Cerebellar cortex (tissue), 1 donor: ENCODE measurements at places on chromosomes 7 and 10.

DNA sequence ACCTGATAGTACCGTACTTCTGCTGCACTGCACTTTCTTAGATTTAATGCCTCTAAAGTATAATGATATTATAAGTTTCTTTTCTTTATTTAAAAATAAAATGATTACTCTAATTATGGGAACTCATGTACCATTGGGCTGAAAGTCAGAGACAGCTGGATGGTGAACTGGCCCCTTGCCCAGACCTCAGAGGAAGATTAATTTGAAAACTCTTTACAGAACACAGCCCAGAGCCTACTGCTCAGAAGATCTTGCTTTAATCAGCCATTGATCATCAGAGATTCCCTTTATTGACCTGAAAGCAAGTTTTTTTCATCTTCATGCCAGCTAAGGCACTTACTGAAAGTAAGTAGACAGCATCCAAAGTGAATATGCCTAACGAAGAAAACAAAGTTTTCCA lies 341.7 kb downstream of the GFRA1 start:
- DNase-seq, result no peak

GRCh38 chr10:113959383-113959760 lies 84.3 kb upstream of the ADRB1 start:
- no peak for DNase-seq

GRCh38 chr7:157401567-157402387 lies 65.0 kb downstream of the DNAJB6 start:
- no peak for DNase-seq

GRCh38 chr10:94983555-94983954 lies 45.1 kb downstream of the CYP2C9 start:
- DNase-seq, result no peak

DNA sequence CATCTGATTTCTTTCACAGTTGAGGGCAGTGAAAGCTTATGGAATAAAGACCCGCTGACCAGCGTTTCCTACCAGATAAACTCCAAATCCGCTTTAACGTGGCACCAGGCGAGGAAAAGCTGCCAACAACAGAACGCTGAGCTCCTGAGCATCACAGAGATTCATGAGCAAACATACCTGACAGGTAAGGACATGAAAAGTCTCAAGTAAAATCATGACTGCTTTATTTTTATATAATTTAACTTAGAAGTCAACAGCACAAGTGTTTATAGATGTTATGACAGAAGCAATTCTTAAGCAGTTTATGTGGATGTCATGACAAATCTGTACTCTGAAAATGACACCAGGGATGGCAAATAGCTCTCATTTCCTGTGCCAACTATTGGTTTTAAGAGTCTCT lies 24.5 kb downstream of the MRC1 start:
- no peak for DNase-seq

DNA sequence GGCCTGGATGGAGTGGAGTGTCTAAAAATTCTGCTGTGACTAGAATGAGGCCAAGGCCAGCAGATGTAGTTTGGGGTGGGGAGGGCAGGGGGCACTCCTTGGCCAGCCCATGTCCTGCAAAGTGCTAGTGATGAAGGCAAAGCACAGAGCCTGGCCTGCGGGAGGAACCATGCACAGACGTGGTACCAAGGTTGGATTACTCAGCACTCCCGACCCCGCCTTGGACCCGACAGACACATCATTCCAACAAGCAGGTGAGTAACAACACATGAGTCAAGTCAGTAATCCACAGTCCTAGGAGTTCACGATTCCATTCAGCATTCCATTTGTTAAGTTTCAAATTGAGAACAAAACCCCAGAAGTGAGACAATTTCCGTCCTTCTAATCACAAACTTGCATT lies 317.3 kb downstream of the TCERG1L start:
- no peak for DNase-seq

DNA sequence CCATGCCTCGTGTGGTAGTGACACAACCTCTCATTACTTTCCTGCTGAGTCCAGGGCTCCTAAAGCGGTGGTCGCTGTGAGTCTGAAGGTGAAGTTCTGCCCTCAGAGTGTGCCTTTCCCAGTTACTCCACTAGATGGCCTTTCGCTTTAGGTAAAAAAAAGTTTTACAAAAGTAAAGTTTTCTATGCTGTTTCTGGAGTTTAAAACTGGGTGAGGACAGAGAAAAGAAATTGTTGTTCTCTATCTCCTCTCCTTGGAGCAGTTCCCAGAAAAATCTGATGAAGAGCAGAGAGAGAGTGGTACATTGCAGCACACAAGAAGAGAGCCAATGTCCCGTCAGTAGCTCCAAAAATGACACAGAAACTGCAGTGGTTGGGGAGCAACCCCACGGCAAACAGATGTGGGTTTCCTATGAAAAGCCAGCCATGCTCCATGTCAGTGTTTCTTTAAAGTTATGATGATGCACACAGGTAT lies 257.1 kb downstream of the GLI3 start:
- DNase-seq, result peak; percentile 9

- no peak for DNase-seq
These were observed 46.3 kb downstream of the PHYHIPL start for GRCh38 chr10:59222788-59223187.

- peak; percentile 55 for DNase-seq
These were observed 554 bp downstream of the FRA10AC1 start for GRCh38 chr10:93701866-93702209.

GRCh38 chr10:102508506-102508905 lies 4.7 kb downstream of the SUFU start:
- no peak for DNase-seq

GRCh38 chr10:9814285-9814864 lies 1203.3 kb upstream of the CELF2 start:
- no peak for DNase-seq

DNA sequence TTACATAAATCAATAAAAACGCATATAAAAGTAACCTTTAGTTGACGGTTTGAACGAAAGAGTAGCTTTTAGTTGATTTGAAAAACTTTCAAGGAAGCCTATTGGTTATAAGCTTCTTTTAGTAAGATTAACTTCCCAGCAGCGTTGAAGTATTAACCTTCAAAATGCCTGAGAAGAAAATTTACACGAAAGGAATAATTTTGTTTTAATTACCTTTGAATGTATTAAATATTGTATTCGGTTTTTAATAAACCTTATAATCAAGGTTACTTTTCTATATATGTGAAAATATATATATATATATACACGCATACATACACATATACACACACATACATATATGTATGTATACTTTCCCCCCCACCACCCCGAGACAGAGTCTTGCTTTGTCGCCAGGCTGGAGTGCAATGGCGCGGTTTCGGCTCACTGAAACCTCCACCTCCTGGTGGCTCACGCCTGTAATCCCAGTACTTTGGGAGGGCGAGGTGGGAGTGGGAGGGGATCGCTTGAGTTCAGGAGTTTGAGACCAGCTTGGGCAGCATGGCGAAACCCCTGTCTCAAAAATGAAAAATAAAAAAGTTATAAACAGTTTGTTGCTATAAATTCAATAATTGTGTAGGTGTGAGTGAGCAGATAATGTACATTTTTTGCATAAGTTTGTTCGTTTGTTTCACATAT lies 57.6 kb upstream of the EZH2 start:
- peak; percentile 78 for DNase-seq

DNA sequence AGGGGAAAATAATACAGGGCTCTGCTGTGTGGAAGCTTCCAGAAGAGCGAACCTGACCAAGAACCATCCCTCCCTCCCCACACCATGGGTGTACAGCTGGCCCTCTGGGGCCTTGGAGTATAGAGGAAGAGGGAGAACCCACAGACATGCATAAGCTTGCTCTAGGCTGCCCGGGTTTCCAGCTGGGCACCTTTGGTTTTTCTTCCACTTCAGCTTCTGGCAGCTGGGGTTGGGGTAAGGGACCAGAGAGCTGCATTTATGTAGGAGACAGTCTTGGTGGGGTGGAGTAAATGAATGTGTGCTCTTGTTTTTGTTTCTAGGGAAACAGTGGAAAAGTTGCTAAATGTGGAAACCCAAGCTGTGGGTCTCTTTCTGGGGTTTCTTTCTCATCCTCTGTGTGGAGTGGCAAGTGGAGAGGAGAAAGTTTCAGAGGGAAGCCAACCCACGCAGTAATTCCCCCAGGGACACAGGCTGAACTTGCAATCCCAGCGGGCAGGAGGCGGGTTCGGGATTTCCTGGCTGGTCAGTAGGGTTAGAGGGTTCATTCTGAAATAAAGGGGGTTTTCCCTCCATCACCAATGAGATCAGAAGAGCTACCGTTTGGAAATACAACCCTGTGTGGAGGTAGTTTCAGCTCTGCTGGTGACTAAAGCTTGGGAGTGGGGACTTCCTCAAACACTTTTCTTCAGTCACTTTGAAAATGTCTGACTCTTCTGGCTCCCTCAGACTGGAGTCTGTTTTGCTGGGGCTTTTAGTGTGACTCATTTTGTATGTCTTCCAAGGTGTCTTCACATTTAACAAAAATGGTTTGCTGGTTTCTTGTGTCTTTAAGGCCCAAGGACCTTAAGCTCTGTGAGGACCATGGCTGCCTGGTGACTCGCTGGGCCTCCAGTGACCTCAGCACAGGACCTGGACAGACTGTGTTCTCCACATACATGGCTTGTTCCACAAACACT lies 22.2 kb upstream of the SRGN start:
- DNase-seq, result no peak

DNA sequence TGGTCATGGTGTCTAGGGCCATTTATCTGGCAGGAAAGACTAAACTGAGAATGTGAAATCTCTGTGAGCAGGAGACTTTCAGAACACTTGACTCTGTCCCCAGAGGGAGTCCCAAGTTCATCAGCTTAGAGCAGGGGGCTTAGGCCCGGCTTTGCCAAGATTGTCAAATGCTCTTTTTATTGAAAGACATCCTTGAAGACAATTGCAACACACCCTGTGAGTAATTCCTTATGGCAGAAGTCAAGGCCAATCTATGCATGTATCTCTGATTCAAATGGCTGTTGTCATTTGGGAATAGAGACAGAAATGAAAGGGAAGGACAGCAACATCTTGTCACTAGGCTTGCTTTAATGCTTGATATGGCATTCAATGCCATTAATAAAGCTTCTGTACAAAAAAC lies 33.7 kb downstream of the BAMBI start:
- no peak for DNase-seq

DNA sequence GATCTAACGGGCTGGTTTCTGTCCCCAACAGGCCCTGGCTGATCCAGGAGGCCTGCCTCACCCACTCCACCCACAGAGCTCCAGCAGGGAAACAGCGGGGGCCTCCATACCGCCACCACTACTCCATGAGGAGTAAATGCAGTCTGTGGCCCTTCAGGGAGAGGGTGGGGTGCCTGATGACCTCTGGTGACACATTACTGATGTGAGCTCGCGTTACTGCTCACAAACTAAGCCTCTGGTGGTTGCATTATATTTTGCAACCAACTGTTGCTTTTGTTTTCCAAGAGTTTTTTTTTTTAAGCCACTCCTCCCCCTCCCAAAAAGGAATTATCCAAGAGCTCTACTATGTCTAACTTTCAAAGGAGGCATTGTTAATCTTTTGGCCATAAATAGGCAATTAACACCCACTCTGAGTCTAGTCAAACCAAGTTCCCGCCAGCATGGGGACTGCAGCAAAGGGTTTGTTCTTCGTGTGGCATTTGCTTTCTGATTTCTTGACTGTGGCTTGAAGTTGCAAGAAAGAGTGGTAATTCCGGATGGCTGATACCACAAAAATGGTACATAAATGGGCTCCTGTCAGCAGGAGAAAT lies 72.6 kb downstream of the FAM53B start:
- no peak for DNase-seq

DNA sequence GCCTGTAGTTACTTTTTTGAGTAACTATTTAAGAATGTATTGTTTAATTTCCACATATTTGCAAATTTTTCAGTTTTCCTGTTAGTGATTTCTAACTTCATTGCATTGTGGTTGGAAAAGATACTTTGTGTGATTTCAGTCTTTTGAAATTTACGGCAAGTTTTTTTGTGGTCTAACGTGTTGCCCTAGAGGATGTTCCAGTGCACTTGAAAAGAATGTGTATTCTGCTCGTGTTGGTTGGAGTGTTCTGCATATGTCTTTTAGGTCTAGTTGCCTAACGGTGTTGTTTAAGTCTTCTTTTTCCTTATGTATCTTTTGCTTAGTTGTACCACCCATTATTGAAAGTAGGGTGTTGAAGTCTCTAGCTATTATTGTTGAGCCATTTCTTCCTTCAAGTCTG lies 59.7 kb downstream of the LCOR start:
- no peak for DNase-seq

DNA sequence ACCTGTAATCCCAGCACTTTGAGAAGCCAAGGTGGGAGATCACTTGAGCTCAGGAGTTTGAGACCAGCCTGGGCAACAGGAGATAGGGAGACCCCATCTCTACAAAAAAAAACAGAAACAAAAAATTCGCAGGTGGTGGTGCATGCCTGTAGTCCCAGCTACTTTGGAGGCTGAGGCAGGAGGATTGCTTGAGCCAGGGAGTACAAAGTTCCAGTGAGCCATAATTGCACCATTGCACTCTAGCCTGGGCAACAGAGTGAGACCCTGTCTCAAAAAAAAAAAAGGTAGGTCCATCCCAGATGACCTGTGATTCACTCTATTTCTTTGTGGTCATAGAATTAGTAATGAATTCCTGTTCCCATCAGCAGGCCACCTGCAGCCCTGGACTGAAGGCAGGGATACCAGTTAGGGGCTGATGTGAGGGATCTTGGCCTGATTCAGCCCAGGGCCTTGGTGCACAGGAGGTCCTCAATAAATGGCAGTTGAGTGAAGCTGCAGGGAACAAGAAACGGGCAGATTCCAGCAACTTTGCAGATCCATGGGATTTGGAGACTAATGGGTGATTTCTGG lies at the start of gene MYH16:
TSS of gene MYH16 (plus strand) at position 364 of the 570 bp plus-strand sequence.
- DNase-seq, result no peak

- peak; percentile 36 for DNase-seq
These were observed 58.2 kb upstream of the LYZL2 start for GRCh38 chr10:30687698-30688213.

- no peak for DNase-seq
These were observed 21.7 kb downstream of the HIBADH start for GRCh38 chr7:27640884-27641574.

GRCh38 chr10:52316500-52316899 lies 2.4 kb downstream of the DKK1 start:
- DNase-seq, result no peak

DNA sequence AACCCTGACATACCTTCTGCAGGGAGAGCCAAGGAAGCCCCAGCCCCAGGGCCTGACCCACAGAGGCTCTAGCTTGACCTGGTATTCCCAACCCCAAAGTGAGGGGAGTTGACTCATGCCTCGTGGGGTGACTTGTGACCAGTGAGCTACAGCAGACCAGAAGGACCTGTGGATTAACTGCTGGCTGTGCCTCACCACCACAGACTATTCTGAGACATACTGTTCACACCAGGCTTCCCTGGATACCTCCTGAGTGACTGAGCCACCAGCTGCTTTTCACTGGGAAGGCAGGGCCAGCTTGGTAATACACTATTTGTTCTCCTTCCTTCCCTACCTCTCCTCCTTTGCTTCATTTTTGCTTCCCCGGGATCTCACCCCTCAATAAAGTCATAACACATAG lies 7.3 kb downstream of the PLXNA4 start:
- DNase-seq, result no peak

GRCh38 chr7:18890885-18891621 lies 226.4 kb downstream of the TWIST1 start:
- DNase-seq, result no peak
